Activated CD4-positive, alpha-beta T cell treated with anti-CD3 and anti-CD28 coated beads for 1 hour (primary cell): ENCODE measurements at places on chromosomes 3 and 15.

GRCh38 chr3:8482960-8483665 lies 18.5 kb upstream of the LMCD1 start:
- no peak for DNase-seq

- no peak for DNase-seq
These were observed 174.9 kb downstream of the SMAD6 start for GRCh38 chr15:66876731-66877476.

DNA sequence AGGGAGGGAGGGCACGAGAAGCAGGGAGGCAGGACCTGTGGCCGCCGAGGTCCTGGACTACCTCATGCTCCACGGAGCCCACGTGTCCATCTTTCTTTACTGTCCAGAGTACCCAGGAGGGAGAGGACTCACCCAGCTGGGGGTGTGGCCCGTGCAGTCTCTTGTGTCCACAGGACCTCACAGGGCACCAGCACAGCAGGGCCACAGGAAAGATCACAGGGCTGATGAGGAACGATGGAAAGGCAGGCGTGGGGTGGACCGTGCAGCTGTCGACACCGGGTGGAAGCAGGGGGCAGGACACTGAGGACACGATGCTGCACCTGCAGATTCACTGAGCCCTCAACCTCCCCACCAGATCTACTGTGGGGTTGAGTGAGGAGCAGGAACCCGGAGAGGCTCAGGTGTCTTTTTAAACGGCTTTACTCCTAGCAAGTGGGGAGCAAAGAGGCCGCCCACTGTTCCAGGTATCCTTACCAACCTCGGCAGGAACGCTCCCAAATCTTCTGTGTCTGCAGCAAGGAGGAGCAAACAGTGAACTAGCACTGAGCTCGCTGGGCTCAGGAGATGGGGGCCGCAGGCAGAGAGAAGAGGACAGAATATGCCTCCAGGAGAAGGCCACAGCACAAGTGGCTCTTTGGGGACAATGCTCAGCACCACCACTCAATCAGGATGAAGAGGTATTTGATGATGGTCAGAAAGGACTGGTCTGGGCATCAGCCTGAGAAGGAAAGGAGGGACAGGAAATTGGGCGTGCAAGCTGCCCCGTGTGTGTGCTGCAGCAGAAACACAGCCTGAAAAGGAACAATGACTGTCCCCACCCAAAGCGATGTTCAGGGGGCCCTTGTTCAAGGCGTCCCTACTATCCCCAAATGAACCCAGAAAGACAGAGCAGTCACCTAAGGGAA lies 198.8 kb downstream of the XXYLT1 start:
- no peak for DNase-seq

DNA sequence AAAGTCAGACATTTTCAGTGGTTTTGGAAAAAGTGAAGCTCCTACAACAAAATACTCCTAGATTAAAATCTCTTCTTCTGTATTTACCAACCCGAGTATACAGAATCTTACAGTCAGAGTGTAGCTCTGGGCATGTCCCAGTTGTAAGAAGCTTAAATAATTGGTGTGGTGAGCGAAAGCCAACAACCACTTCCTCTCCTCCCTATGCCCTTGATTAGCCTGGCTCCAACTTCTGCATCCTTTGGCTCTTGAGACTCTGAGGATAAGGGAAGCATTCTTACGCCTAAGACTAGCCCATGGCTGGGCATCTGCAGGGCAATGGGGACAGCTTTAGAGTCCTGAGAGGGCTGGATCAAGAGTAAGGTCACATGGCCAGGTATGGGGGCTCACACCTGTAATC lies 25.5 kb downstream of the RFT1 start:
- DNase-seq, result no peak

- DNase-seq, result peak; percentile 25
These were observed 23.6 kb downstream of the TIMP4 start for GRCh38 chr3:12135029-12135657.

DNA sequence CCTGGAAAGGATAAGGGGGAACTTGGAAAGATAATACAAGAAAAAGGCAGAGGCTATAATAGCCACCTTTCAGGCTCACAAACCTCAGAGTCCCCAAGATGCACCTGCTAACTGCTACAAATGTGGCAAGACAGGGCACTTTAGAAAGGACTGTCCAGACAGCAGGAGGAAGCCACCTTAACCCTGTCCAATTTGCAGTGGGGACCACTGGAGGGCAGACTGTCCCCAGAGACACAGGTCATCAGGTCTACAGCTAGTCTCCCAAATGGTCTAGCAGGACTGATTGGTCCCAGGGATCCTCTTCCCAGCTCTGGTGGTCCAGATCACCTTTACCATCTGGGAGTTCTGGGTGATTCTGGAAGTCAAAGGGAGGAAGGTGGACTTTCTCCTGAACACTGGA lies 882.5 kb upstream of the GBE1 start:
- DNase-seq, result no peak

GRCh38 chr3:78588906-78589621 lies 1178.7 kb downstream of the ROBO1 start:
- no peak for DNase-seq

GRCh38 chr3:184168363-184169120 lies 6.1 kb upstream of the AP2M1 start:
- no peak for DNase-seq

- DNase-seq, result no peak
These were observed 51.7 kb downstream of the UBE2E2 start for GRCh38 chr3:23254835-23255234.

GRCh38 chr3:134761213-134761612 lies 33.8 kb upstream of the EPHB1 start:
- no peak for DNase-seq

DNA sequence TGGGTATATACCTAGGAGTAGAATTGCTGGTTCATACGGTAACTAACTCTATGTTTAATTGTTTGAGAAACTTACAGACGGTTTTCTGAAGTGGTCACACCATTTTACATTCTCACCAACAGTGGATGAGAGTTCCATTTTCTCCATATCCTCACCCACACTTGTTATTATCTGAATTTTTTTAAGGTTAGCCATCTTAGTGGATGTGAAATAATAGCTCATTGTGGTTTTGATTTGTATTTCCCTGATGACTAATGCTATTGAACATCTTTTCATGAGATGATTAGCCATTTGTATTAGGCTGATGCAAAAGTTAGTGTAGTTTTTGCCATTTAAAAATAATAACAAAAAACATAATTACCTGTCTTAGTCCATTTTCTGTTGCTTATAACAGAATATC lies 18.6 kb downstream of the CSTA start:
- DNase-seq, result no peak

DNA sequence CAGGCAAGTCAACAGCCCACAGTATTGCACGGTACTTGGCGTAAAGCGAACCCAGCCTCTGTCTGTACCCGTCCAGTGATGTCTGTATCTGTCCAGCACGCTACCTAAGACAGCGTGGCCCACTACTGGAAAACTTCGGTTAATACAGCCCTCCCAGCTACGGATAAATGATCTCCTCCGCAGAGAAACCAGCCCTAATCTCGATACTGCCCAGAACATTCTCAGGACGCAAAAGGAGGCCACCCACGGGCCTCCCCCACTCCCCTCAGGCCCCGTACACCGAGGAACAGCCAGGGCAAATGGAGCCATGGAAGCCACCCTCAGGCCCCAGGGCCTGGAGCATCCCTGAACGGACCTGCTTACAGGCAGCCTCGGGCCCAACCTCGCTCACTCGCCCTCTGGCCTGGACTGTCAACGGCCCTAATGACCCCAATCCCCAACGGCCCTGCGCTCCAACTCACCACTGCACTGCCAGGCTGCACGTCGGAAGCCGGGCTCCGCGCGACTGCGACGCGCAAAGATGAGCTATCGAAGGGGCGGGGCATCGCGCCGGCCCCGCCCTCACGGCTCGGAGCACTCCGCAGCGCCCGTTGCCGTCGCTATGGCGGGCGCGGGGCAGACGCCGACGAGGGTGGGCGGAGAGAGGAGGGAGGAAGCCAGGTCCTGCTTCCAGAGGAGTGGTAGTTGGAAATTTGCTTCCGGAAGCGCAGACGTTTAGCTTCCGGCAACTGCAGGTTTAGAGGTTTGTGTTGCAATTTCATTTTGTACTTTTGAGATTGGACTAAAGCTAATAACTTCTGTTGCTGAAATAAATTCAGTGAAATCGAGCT lies at the start of gene SKIC8:
Gene SKIC8 (minus strand): TSS at position 509 of the 830 bp plus-strand sequence. CDS start 3,923 bp downstream, outside the sequence.
- DNase-seq, result peak; percentile 81

DNA sequence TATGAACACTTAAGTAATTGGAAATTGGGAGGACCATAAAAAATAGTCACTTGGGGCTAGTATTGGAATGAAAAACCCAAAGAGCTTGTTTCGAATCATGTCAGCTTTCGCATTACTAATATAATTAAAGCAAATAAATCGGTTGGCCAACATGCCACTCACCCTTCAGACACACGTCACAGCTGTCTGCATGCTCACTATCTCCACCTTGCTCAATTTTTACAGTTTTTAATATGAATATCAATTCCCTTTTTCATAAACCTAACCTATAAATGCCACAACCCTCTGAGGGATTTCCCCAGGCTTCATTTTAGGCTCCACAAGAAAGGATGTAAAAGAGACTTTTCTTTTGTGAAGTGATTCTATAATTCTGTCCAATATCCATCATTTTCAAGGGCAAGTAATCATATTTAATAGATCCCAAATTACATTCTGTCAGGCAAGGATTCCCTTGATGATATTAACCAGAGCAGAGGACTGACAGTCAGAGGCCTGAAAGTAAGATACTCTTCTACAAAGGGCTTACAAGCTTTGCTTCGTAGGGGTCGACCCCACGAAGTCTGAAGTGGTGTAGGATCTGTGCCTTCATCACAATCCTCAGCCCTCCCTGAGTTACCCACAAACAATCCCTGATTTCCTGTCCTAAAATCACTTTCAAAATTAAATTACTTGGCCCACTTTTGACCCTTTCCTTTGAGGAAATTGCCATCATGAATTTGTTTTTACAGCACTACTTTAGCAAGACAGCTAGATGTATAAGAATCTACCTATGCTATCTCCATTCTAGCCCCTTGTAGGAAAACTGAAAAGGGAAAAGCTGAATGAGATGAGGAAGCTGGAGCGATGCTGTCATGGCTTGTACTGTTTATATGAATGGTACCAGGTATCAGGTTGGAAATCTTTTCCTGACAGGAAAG lies 44.5 kb downstream of the NANOGP8 start:
- no peak for DNase-seq

- no peak for DNase-seq
These were observed 38.9 kb downstream of the SLC25A26 start for GRCh38 chr3:66259566-66260255.

DNA sequence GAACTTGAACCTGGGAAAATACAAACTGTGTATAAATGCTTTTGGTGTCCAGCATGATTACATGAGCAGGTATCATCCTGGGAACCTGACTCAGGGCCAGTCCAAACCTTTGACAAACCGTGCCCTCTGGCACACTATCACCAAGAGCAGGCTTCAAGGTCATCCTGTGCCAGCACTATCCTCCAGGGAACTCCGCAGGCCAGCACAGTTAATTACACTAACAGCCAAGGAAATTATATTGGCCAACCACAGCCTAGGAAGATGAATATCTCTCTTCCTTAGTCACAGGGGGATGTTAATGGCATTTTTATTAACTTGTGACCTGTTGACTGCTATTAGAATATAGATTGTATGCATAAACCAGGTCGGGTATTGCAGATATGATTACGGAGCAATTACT lies 262.0 kb downstream of the TUSC7 start:
- no peak for DNase-seq

DNA sequence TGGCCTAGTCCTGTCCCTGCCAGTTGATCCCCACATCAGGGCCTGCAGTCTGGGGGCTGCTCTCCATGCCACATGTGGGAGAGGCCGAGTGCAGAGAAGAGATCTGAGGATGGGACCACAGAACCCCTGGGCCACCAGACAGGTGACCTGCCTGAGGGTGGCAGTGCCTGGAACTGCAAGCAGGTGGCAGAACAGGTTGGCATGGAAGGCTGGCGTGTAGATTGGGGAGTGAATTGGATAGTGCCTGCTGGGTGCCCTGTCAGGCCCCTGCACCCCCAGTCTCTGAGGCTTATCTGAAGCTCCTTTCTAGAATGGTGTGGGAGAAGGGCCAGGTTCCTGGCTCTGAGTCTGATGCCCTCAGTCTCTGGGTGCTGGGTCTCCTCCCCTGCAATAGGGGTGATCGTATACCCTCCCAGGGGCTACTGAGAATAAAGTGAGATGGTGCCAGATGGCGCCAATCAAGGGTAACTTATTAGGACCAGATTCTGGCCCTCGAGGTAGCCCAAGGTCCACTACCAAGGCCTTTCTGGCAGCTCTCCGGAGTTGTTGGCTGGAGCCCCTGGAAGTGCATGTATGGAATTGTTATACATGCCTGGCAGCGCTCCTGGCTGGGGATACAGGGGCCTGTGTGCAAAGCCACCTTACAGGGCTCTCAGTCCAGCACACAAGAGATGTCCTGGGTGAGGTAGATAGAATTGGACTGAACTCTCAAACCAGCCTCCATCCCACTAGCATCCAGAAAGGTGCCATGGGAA lies 15.7 kb downstream of the C3orf18 start:
- no peak for DNase-seq
